ENCODE measurements at places on chromosomes 5 and 9.

GRCh38 chr9:117672369-117672768 is 31.8 kb upstream of the TLR4 start:
- no peak for DNase-seq

- DNase-seq: no peak
Observed at GRCh38 chr5:141868541-141868940, 9.7 kb downstream of the PCDH1 start.

- no peak for DNase-seq
Observed at GRCh38 chr5:97191893-97192292, 8.8 kb upstream of the RIOK2 start.

DNA sequence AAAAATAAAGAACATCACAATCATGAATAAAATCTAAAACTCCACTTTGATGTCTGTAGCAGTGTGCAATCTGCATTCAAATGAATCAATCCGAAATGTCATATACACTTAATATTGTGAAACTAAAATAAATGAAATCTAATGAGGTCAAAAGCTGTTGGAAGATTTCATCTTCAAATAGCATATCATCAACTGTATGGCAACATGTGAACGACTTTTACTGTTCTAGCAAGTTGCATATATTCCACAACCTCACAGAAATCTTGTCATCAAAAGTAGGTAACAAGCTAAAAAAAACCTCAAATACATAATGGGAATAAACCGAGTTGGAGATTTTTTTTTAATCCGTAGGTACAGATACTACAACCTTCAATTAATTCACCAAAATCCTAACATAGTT is 1.2 kb downstream of the PTBP3 start:
- DNase-seq: no peak

DNA sequence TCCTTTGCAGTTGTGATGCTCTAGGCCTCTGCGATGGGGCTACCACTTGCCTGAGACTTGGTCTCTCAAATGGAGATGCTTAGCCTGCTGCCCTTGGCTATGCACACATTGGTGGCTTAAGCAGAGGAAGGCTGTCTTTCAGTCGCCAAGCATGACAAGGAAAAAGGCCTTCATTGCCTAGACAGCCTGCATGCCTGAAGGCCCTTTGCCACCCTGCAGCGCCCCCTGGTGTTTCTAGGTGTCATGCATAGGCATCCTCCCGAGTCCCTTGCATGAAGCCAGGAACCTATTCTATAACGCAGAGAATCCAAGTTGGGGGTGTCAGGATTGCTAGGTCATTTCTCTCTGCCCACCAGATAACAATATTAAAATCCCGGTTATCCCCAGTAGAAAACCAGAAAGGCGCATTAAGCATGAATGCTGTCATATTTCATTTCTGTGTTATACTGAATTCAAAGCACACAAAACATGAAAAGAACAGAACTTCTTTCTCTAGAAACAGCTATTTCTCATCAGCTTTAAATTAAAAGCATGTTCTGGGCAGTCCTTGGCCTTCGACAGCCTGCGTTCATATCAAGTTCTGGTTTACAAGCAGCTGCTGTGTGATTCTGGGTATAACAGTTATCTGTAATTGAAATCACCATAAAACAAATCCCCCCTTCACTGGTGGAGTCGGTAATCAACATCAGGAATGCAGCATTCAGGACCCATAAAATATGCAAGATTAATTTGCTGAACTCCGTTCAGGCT is 59.7 kb upstream of the TRPC7 start:
- peak; percentile 7 for DNase-seq

DNA sequence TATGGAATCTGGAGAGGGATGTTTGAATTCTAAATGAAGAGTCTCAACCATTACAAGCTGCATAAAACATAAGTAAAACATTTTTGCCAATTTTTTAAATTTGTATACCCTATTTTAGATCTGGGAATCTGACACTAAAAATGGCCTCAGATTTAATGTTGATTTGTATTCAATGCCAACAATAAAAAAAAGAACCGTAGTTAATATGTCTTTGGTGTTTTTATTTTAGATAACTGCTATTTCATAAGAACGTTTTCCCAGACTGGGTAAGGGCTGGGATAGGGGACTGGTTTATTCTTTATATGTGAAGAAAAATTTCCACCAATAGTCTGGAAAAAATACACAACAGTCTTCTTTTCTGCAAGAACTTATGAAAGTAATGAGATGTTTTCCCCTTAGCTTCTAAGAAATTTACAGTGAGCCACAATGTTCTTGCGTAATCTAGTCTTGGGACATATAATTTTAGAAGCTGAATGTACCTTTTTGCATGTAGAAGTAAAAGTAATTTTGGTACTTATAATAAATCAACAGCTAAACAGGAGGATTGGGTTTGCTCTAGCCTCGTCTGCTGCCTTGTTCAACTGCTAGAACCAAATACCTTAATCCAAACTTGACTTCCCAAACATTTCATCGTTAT is 244.6 kb upstream of the EFNA5 start:
- no peak for DNase-seq

GRCh38 chr5:60598424-60598823 is 101.5 kb downstream of the DEPDC1B start:
- DNase-seq: no peak

GRCh38 chr5:152488869-152489268 is 83.8 kb upstream of the NMUR2 start:
- DNase-seq: no peak

GRCh38 chr5:42636946-42637345 is 119.7 kb upstream of the CCDC152 start:
- DNase-seq: no peak

GRCh38 chr9:106467113-106467864 is 395.7 kb upstream of the ZNF462 start:
- peak; percentile 49 for DNase-seq

DNA sequence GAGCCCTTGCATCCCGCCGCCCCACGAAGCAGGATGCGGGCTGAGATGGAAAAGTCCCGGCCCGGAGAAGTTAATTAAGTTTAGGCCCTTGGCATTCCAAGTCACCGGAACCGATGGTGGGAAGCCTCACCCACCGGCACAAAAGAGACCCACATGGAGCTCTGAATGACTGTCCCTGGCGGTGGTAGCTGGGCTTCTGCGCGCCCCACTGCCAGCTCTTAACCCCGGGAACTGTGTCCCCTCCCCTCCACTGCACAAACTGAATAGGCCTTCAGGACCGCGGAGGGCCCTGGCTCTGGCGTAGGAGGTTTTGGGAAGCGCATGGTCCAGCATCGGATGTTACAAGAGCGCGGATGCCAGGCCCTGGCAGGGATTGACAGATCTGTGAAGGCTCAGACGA is 291.1 kb upstream of the TUT7 start:
- DNase-seq: no peak

- no peak for DNase-seq
Observed at GRCh38 chr5:91420879-91421278, 37.8 kb upstream of the ARRDC3 start.

- DNase-seq: peak; percentile 73
Observed at GRCh38 chr5:17282283-17283120, 65.1 kb downstream of the BASP1 start.

DNA sequence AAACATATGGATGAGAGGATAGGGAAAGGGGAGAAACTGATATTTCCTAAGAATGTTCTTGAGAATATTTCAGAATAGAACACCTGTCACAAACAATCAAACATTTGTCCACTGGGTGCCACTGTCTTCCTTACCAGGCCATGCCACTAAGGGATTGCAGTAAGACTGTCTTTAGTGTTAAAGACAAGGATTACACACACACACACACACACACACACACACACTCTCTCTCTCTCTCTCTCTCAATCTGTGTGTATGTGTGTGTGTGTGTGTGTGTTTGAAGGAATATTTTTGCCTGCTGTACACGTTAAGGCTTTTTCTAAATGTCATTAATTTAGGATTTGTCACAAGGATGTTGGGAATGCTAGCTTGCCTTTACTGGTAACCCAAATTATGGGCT is 54.4 kb downstream of the CCDC192 start:
- DNase-seq: no peak

DNA sequence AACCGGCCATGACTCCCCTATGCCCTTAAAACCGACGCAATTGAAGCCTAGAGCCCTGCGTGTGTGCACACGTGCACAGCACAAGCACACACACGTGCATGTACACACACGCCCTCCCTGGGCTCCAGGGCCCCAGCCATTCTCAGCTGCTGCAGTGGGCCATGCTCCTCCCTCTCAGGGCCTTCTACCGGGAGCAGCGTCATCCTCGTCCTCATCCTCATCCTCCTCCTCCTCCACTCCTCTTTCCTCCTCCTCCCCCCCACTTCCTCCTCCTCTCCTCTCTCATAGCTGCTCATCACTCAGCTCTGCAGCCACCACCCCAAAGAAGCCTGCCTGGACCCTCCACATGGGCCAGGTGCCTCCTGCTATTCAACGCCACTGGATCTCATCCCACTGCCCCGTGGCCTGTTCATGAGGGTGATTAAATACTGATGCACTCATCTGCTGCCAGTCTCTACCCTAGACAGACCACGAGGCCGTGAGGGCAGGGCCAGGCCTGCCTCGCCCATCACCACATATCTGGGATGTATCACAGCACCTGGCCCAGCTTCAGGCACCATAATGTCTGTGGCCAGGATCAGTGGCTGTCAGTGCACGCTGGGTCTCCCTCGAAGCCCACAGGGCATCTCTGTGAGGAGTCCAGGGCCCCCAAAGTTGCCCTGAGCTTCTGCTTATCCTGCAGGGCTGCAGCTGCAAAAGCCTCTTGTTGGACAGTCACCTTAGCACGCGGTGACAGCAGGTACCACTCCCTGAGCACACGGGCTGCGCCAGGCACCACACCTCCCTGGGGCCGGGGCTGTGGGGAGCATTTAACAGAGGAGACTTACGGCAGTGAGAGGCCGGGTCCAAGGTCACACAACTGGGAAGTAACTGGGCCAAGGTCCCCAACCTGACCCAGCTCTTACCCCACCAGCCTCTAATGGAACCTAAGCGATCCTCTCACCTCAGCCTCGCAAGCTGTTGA is 9.8 kb downstream of the FAM78A start:
- no peak for DNase-seq

DNA sequence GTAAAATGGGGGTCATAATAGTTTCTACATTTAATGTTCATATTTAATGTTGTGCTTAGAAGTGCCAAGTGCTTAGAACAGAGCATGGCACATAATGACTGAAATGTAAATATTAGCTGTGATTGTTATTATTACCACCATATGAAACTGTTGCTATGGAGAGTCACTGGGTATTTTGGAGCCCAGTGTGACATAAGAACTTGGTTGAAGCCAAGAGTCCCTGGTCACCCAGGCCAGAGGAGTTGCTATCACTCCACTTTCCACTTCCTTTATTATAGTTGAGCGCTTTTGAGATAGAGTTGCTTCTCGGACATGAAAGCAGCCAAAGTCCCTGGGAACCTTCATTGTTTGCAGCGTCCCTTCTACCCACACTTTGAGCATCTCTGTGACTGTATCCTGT is 77.1 kb downstream of the MAP1B start:
- no peak for DNase-seq

DNA sequence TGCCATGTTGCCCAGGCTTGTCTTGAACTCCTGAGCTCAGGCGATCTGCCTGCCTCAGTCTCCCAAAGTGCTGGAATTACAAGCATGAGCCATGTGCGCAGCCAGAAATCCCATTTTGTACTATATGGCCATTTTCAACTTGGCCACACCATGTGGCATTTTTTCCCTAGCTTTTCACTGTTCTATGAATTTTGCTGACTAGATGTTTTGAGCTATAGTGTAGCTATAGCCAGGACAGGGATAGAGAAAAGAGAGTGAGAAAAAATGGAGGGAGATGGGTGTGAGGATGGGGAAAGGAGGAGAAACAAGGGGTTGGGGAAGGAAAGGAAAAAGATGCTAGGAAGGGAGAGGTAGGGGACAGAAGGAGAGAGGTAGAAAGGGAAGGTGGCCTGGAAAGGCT is 46.4 kb downstream of the DMXL1 start:
- no peak for DNase-seq

GRCh38 chr5:119356612-119357188 is 881 bp downstream of the TNFAIP8 start:
- no peak for DNase-seq

DNA sequence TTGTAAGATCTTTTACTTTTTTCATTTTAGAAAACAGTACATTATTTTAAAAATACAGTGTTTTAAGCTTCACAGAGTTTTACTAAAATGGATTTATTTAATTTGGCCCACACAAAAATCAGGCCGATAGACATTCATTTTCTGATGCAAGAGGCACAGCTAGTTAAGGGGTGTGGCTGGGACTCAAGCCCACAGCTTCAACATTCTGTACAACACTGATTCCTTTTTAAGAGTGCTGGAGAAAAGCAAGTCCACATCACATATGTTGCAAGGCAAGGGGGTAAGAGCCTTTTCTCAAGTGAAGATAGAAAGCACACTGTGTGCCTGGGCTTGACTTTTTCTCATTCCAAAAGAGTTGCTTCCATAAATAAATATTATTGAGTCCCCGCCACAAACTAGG is 195.9 kb downstream of the RFK start:
- no peak for DNase-seq

DNA sequence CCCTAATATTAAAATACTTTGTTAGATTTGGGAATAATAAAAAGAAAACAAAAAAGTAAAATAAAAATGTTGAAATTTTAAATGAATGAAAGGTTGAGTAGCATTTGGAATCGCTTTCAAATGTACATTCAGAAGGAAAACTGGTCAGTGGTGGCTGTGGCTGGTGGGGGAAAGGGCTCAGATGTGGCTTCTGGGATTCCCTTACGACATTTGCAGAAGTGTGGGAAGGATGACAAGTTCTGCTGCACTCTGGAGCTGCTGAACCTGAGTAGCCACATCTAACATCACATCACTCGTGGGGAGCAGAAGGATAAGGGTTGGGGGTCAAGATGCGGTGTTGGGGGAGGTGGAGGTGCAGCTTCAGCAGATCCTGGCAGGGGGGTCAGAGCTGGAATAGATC is 25.6 kb upstream of the CAST start:
- no peak for DNase-seq

- no peak for DNase-seq
Observed at GRCh38 chr5:89351975-89352374, 469.0 kb upstream of the MEF2C start.

- no peak for DNase-seq
Observed at GRCh38 chr5:3349704-3350565, 245.7 kb upstream of the IRX1 start.
